Fibroblast of lung (primary cell): ENCODE measurements at places on chromosomes 2 and 18. TPM values are rescaled to one million over a fixed set of nuclear protein-coding genes. Genes with fewer than 3 reads are reported as not detected.
A peak's percentile ranks its signal among the peaks of the same experiment; 100 is the strongest.

DNA sequence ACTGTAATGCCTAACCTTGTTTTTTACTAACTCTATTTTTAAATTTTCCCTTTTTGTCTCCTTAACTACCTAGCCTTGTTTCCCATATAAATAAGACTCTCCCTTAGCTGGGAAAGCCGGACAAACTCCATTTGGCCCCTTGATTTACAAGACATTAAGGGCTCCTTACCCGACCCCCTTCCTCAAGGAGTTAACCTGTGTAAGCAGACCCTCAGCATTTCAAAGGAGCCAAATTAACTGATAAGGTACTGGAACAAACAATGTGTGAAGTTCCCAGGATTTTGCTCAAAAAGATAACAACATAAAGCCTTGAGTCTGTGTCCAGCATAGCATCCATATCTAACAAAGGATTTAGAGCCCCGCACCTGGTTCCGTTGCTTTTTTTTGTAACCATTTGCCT is 59.6 kb upstream of the C2orf15 start:
- no peak for DNase-seq

DNA sequence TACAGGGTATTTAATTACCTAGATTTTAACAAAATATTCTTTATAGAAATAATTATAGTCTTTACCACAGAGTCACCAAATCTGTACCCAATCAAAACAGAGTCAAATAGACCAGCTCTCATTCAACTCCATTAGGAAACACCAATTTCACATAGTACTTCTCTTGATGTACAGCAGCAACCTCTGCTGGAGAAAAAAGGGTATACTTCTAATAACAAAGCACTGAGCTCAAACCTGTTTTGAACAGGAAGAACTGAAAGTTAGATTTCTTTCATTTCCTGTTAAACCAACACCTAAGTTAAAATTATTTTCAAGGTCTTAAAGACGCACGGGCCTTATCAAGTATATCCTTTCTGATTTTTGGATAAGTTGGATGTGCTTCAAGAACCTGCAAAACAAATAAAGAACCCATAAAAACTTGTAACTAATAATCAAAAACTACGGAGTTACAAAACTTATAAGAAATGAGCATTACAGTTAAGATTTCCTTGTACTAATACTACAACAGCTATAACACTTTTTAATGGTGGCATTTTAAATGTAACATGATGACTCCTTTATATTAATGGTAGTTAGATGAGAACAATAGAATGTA is 79.0 kb downstream of the TTC21B start:
- peak; percentile 81 for DNase-seq

DNA sequence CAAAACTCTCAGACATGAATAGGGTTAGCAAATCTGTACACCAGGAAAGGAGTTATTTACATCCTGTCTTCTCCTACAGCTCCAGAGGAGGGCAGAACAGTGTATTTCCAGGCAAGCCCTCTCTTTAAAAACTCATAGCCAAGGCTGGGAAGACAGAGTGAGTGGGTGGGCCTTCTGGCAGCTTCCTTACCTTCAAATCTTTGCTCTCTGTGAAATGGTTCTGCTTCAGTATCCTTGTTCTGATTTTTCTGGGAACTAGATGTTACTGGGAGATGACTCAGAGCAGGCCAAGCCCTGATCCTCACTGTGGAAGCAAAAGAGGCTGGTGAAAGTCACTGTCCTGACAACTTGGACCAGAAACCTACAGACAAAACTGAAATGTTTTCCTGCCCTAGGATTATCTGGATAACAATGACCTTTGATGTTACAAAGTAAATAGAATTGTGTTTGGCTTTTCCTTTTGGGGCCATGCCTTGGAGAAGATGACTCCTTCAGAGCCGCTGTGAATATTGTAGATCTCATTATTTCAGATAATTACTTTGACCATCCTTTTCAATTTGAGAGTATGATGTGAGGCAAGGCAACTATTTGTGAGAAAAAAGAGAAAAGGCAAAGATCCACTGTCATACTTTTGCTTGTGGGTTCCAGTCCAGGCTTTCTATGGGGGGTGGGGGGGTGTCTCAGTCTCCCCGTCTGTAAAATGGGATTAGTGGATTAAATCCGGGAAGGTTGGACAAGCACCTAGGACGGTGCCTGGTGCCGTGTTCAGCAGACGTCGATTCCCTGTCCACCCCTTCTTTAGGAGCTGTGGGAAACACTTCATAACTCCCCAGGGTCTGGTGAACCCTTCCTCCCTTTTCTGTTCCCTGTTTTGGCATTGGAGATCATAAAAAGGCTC is 644 bp upstream of the QPCT start:
- peak; percentile 76 for DNase-seq

- DNase-seq, result no peak
Measured at GRCh38 chr2:20171445-20171977, 53.4 kb downstream of the SDC1 start.

DNA sequence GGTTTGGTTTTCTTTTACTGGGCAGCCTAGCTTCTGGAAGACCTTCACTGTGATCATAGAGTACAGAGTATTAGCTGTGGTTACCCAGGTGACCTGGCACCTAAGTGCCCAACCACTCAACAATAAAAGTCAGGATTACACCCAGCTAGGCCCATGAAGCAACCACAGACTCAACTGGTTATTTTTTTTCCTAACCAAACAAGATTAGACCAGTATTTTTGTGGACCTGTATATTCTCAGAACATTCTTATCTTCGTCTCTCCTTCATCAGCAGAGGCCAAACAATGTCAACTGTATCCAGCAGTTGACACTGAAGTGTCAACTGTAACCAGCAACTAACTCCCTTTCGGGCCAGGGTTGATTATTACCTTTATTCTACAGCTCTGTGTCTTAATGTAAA is 289.2 kb upstream of the SLC39A10 start:
- no peak for DNase-seq

DNA sequence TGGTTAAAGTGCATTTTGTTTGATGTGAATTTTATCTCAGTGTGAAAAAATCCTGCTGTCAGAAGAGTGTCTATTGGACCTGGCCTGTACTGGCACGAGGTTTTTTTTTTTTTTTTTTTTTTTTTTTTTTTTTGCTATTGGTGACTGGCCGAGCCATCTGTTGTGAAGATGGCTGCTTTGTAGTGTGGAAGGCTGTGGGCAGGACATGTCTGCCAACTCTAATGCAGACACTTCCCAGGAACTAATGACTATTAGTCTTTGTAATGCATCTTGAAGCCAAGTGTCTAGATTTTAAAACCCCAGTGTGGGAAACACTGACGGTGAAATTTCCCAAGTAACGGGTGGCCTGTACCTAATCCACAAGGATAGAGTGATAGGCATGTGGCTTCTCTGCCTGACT is 34.3 kb downstream of the ZAP70 start:
- no peak for DNase-seq

DNA sequence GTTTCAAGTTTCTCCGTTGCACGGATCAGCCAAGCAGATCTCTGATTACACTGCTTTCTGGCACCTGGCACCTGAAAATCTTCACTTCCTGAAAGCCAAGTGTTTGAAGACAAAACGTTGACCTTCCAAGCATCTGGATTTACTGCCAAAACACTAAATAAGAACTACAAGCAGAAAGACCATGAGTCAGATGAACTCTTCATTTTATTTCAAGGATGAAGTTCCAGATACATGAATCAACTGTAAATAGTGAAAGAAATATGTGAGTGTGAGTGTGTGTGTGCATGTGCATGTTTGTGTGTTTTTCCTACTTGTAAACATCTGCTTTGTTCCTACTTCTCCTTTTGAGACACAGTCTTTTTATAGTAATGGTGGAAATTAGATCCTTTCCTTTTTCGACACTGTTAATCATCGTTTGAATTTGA is 60.0 kb upstream of the DTNA start:
- DNase-seq, result peak; percentile 79

DNA sequence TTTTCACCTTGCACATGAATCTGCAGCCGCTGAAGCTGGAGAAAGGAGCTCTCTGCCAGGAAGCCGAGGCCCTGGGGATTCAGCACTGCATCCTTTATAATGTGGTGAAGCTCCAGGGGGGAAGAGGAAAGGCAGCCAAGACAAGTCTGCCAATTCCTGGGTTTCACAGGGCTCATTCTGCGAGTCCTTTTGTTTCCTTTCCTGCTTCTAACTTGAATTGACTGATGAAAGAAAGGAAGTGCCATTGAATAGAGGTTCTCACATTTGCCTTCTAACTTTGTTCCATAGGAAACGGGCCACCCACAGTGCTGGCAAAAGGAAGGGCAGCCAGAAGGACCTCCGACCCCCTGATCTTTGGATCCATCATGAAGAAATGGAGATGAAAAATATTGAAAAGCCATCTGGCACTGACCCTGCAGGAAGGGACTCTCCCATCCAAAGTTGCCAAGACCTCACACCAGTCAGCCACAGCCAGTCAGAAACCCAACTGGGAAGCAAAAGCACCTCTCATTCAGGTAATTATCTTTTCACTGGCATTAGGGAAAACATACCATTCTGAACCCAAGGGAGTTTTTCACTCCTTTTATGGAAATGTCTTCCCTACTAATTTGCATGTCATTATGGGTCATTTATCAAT is 765.4 kb downstream of the MBD2 start:
- peak; percentile 14 for DNase-seq

DNA sequence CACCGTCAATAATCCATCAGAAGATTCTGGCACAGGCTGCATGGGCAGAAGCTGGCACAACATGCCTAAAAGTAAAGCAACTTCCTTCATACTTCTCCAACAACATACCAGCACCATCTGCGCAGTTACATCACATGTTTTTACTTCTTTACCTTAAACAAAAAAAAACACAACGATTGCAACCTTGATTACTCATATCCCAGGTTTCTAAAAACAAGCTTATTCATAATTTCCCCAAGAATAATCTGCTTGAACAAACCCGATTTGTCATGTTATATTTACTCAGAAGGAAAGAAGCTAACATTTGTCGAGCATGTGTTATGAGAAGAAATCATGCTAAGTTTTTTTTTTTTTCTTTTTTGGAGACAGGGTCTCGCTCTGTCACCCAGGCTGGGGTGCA is 54.7 kb downstream of the THADA start:
- DNase-seq, result no peak

DNA sequence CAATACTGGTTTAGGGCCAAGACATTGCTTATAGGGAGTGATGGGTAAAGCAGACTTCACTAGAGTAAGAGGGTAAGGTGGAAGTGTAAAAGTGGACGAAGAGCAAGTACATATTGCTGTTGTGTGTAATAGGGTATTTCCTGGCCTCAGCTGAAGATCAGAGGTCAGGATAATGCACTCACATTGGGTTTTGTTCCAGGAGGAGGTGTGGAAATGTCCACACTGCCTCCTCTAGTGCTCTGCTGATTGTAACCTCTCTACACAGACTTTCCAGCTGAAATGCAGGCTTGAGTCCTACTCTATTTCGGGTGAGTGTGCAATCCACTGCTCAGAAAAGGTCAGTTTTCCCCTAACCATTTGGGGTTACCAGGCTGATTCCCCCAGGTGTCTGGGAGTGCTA is 41.7 kb upstream of the PLA2R1 start:
- no peak for DNase-seq

DNA sequence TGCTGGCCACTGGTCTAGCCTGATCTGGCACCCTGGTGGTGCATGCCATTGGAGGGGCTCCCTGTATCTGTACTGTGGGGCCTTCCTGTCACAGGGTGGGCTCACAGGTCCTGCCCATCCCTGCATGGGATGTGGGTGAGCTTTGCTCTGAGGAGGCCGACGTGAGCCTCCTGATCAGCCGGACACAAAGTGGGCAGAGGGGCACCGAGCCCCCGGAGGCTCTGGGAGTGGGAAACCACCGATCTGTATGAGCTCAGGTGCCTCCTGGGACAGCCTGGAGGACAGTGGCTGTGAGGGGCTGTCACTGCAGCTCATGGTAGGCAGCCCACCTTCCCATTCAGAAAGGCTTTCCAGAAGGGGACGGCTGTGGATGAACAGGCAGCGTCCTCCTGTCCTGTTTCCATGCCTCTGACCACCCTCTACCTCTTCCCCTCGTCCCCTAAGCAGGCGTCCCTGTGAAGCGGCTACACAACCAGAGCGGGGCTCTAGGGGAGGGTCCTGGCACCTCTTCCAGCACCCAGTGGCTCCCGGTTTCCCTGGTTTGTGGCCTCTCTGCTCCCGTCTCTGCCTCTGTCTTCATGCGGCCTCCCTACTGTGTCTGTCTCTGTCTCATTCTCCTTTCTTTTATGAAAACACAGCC is 112.5 kb upstream of the OTOS start:
- DNase-seq, result no peak

GRCh38 chr2:20440001-20440560 is 6.8 kb upstream of the RHOB start:
- DNase-seq, result no peak

DNA sequence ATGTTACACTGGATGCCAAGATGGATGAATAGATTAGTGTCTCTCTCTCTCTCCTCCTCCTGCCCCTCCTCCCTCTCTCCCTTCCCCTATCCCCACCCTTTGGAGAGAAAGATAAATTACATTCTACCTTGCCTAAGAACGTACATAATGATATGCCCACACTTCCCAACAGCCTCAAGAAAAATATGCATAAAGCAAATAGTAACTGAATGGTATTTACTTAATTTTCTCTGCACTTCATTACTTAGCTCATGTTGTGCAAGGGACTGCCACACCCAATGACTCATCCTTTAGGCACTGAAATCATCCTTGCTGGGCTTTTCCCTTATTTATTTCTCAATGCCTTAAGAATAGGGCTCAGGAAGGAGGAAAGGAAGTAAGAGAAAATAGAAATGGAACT is 137.3 kb upstream of the PID1 start:
- peak; percentile 99 for DNase-seq

GRCh38 chr2:168030862-168031624 is 216.4 kb downstream of the STK39 start:
- peak; percentile 88 for DNase-seq

DNA sequence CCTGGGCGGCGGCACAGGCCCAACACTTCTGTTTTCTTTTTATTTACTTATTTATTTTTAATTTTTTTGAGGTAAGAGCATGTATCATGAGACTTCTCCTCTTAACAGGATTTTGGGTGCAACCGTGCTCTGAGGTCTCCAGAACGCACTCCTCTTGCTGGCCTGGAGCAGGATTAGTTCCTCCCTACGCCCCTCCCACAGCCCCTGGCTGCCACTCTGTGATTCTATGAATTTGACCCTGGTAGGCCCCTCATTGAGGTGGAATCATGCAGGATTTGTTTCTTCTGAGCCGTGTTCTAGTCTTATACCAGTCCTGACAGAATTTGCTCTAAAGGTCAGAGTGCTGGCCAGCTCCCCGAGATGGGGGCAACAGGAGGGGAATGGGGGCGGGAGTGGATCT is 106.5 kb upstream of the HS6ST1 start:
- no peak for DNase-seq

The ADRA2B gene
- not detected in 2 replicates for total RNA-seq

The STARD6 gene
- 0.33 TPM in 1 of 2 replicates, not detected in the other for total RNA-seq

The BOLL gene
- not detected in 2 replicates for total RNA-seq

The PROKR1 gene
- not detected in 2 replicates for total RNA-seq
